Fibroblast of the conjunctiva (primary cell): ENCODE measurements at places on chromosomes 2 and 18.
A peak's percentile ranks its signal among the peaks of the same experiment; 100 is the strongest.

- peak; percentile 35 for DNase-seq
These were observed 155.8 kb downstream of the SH3RF3 start for GRCh38 chr2:109284826-109285225.

GRCh38 chr2:37005118-37005868 lies 39.0 kb upstream of the STRN start:
- DNase-seq: peak; percentile 12

DNA sequence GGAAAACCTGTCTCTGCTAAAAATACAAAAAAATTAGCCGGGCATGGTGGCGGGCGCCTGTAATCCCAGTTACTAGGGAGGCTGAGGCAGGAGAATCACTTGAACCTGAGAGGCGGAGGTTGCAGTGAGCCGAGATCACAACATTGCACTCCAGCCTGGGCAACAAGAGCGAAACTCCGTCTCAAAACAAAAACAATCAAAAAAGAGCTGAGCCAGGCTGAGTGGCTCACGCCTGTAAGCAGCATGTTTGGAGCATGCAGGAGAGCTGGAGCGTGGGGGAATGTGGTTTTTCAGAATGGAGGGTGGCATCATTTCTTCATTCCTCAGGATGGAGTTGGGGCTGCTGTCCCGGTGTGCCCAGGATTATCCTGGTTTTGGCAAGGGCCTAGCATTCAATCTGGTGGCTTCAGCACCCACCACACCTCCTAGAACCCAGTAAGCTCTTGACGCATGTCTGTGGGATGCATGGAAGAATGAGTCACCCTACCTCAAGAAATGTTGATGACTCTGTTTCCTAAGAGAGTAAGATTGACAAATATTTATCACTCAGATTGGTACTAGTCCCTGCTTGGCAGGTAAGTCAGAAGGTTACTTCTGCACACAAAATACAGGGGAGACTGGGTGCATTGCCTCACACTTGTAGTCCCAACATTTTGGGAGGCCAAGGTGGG lies 90.2 kb upstream of the ODC1 start:
- no peak for DNase-seq

GRCh38 chr2:181764095-181764963 lies 84.0 kb upstream of the NEUROD1 start:
- no peak for DNase-seq

DNA sequence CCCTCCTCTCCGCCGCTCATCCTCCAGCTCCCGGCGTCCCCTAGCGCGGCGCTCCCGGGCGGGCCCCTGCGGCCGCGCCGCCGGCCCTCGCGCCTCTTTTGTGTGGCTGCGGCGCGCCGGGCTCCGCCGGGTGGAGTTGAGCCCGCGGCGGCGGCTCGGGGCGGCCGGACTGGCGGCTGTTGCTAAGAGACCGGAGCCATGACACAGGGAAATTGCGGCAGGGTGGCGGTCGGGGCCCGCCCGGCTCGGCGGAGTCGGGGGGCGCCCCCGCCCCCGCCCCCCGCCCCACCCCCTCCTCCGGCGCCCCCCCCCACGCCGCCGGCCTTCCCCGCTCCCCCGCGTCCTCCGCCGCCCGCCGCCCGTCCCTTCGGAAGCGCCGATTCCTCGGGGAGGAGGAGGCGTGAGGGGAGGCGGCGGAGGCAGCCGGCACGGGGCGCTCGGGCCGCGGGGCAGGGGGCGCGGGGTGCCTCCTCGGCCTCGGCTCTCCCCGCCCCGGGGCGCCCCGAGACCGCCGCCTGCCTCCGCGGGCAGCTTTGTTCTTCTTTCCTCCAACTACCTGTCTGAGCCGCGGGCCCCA lies at the start of gene TMEM200C:
Gene TMEM200C (minus strand): TSS at position 224 of the 577 bp plus-strand sequence. CDS start 3,459 bp downstream, outside the sequence.
- DNase-seq: no peak

- DNase-seq: no peak
These were observed 108.1 kb upstream of the CREB1 start for GRCh38 chr2:207421671-207422070.

DNA sequence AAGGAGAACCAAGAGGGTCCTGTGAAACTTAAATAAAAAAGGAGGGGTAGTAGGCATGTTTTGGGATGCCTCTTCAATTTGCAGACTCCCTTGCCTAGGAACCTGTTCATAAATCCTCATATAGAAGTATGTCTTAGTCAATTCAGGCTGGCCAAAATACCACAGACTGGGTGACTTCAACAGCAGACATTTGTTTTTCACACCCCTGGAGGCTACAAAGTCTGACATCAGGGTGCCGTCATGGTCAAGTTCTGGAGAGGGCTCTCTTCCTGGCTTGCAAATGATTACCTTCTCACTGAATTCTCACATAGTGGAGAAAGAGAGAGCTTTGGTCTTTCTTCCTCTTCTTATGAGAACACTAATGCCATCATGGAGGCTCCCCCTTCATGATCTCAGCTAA lies 4.1 kb upstream of the TCF4 start:
- no peak for DNase-seq

DNA sequence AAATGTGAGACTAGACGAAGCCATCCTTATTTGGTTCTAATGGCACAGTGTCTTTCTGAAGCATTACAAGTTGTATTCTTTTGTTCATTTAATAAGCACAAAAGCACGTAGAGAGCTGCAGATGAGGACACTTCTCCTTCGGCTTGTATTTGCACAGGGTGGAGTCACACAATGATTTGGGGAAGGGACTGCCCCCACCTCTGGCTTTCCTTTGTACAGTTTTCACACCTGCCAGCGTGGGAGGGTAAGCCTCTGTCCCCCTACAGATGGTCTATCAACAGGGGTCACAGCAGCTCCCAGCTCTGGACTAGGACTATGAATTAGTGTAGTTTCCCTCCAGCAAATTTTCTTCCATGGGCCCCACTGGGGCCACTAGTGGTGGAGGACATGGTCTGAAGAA lies 108.2 kb upstream of the KLHL14 start:
- no peak for DNase-seq

DNA sequence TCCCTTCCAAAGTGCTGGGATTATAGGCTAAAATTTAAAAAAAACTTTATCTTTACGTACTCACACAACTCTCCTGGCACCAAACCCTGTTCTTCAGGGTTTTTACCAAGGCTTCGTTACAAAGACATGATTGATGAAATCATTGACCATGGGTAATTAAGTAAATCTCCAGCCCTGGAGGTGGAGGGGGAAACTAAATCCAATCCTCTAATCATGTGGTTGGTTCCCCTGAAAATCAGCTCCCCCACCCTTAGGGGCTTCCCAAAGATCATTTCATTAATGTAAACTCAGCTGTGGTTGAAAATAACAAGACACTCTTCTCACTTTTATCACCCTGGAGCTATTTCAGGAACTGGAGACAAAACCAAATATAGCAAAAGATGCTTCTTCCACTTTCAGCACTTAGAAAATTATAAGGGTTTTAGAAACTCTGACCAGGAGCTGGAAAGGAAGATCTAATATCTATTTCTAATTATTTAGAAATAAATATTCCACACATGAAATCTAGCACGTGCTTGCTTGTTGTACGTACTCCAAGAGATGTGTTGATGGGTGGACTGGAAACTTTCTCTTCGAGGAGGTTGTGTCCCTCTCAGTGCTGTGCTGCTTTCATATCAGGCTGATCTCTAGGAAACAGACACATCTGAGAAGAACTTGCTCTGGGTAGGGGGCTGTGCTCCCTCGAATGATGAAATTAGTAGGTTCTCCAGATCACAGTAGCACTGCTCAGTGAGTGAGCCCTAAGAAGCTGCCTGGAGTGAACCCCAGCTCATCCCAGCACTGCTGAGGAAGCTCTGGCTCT lies 67.2 kb downstream of the SMAD4 start:
- DNase-seq: no peak

- DNase-seq: no peak
These were observed 7.9 kb downstream of the NEUROD1 start for GRCh38 chr2:181672255-181673008.

- no peak for DNase-seq
These were observed 17.2 kb downstream of the MYO1B start for GRCh38 chr2:191262436-191262835.

DNA sequence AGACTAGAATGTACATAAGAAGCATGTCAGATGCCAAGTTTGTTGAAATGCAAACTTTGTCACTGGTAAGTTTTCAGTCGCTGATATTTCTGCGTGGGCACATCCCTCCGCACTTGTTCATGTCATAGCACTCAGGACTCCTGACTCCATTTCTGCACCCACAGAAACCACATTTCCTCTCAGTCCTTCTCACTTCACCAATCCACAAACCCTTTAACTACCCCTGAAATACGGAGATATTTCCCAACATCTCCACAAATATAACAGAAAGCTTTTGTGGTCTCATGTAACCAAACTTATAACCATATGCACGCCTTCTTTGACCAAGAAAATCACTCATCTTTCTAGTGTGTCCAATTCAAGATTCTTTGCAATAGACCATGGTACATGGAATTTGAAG lies 276.9 kb upstream of the ERBB4 start:
- no peak for DNase-seq

DNA sequence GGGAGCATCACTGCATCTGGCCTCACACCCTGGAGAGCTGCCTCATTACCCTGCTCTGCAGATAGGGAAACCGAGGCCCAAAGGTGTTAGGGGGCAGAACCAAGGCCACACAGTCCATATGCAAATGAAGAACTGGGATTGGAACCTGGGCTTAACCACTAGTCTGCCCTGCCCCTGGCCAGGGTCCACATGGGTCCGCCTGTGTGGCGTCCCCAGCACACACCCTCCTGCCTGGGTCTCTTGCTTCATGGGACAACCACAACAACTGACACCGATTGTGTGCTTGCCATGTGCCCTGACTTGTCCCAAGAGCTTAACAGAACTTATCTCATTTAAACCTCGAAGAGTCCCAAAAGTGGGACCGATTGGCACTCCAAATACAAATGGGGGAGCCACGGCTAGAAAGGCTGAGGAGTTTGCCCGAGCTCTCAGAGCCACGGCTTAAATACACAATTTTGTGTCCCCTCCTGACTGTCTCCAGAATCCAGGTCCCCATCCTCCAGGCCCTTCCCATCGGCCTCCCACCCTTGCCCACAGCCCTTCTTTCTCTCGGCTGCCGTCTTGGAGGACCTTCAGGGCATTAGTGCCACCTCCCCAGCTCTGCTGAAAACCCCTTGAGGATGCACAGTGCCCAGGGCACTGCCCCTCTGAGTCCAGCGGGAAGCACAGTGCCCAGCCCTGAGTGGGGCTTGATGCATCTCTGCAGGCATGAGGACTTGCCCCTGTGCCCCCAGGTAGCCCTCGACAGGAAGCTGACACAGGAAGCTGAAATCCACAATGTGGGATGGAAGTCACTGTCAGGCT lies 5.8 kb upstream of the DUSP2 start:
- DNase-seq: no peak

- peak; percentile 76 for DNase-seq
These were observed 165.8 kb downstream of the TNS1 start for GRCh38 chr2:217836901-217837491.

GRCh38 chr2:46460241-46460921 lies 19.0 kb upstream of the TMEM247 start:
- DNase-seq: no peak

- DNase-seq: no peak
These were observed 70.4 kb upstream of the ST6GAL2 start for GRCh38 chr2:106956416-106956815.

DNA sequence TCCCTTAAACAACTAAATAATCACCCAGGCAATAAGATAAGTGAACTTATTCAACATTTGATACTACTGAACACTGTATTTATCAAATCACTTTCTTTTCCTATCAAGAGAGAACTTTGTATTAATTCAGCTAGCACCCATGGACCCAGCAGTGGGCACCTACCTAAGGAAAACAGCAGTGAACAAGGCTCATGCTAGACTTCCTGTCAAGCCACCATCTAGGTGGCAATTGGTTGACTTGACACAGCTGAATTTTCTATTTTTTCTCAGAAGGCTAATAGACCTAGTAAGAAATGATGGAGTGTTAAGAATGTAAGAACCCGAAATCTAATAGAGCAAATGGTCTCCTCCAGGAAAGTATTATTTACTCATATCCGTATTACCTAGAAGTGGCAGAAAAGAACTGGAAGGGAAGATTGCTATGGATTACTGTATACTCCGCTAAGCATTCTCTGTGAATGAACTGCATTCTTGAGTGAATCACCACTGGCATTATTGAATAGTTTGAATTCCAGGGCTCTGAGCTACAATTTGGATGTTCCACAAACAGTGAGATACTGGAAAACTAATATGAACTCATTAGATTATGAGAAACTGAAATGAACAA lies 988.2 kb upstream of the CDH2 start:
- peak; percentile 83 for DNase-seq

GRCh38 chr18:65754121-65754520 lies 3.3 kb downstream of the CDH7 start:
- no peak for DNase-seq

GRCh38 chr2:186599186-186599778 lies 9.4 kb downstream of the ITGAV start:
- no peak for DNase-seq

DNA sequence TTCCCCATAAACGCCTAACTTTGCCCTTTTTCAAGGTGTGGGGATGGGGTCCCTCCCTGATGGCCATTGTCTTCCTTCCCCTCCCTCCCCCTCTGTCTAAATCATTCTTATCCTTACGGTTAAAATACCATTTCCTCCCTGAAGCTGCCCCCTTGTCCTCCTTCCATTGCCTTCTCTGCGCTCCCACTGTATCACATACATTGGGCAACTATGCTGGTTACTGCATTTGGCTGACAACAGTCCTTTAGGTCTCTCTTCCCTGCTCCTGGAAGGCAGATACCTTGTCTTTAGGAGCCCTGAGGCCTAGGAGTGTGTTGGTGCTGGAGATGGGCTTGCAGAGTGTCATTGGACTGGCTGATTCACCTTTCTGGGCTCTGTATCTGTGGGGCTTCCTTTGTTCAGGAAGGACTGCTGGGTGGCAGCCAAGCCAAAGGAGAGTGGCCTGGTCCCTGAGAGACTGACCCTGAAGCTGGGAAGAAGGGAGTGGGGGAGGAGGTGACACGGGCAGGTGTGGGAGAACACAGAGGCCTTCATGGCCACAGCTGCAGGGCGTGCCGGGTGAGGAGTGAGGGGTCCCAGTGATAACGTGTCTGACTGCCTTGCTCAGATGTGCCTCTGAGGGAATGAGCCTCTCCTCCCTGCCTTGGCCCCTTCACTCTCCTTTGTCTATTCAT lies 2.2 kb downstream of the WNT6 start:
- no peak for DNase-seq

- DNase-seq: peak; percentile 94
These were observed 38.2 kb downstream of the EFEMP1 start for GRCh38 chr2:55885127-55885943.

- no peak for DNase-seq
These were observed 3.9 kb upstream of the ID2 start for GRCh38 chr2:8677646-8678592.

- DNase-seq: peak; percentile 6
These were observed 67.4 kb upstream of the PNPT1 start for GRCh38 chr2:55761024-55761423.

GRCh38 chr2:158688721-158689120 lies 106.4 kb upstream of the DAPL1 start:
- no peak for DNase-seq

- DNase-seq: no peak
These were observed 31.3 kb downstream of the KIAA2012 start for GRCh38 chr2:202104286-202104870.

GRCh38 chr2:196142825-196143224 lies 28.6 kb downstream of the STK17B start:
- DNase-seq: no peak
